ENCODE measurements at places on chromosomes 6 and 20. TPM values are rescaled to one million over a fixed set of nuclear protein-coding genes. Genes with fewer than 3 reads are reported as not detected.

The NKAIN4 gene
- total RNA-seq: not detected

The BPIFB4 gene
- not detected for total RNA-seq

The MUCL3 gene
- not detected for total RNA-seq

The PRRT1 gene
- 0.09 TPM for total RNA-seq

The CLDN20 gene
- not detected for total RNA-seq

The KCNK16 gene
- total RNA-seq: not detected

The CNR1 gene
- total RNA-seq: not detected

The PGBD1 gene
- 3.8 TPM for total RNA-seq

The NOX3 gene
- not detected for total RNA-seq

The HSPA1L gene
- total RNA-seq: 1.7 TPM

The UBD gene
- 0.09 TPM for total RNA-seq

The MAN1A1 gene
- 53.1 TPM for total RNA-seq

The ERGIC3 gene
- total RNA-seq: 670 TPM

The FAM50B gene
- total RNA-seq: 12.0 TPM

The FGD2 gene
- not detected for total RNA-seq

The SLC35D3 gene
- not detected for total RNA-seq

The SLC35F1 gene
- under 0.01 TPM for total RNA-seq

The SAPCD1 gene
- total RNA-seq: 1.3 TPM

The PTCRA gene
- not detected for total RNA-seq

The TMEM74B gene
- total RNA-seq: not detected

The SPDEF gene
- not detected for total RNA-seq

The SLPI gene
- 2.8 TPM for total RNA-seq

The TLDC2 gene
- total RNA-seq: 0.09 TPM

The SEMG1 gene
- total RNA-seq: not detected

The MEI4 gene
- total RNA-seq: not detected

The L3MBTL3 gene
- 12.3 TPM for total RNA-seq

The BPIFB2 gene
- total RNA-seq: not detected

The HLA-DRB1 gene
- total RNA-seq: not detected

The EGFL8 gene
- total RNA-seq: 2.4 TPM

The VNN1 gene
- total RNA-seq: not detected

The MMP24 gene
- 0.47 TPM for total RNA-seq

The PKIB gene
- total RNA-seq: 2.1 TPM

The TRIM10 gene
- not detected for total RNA-seq

The CST7 gene
- total RNA-seq: not detected

The SPTLC3 gene
- total RNA-seq: 4.6 TPM

The CEP57L1 gene
- 18.8 TPM for total RNA-seq

The RBM12 gene
- total RNA-seq: 24.6 TPM

The NMBR gene
- total RNA-seq: not detected

The CPXM1 gene
- total RNA-seq: 1.0 TPM

The CRISP3 gene
- total RNA-seq: not detected

The MCCD1 gene
- not detected for total RNA-seq

Data from bronchial smooth muscle cell (primary cell).